Activated gamma-delta T cell treated with Interleukin-2 at 50 U/mL for 16 hours (primary cell): ENCODE measurements at places on chromosomes 1 and 21.

DNA sequence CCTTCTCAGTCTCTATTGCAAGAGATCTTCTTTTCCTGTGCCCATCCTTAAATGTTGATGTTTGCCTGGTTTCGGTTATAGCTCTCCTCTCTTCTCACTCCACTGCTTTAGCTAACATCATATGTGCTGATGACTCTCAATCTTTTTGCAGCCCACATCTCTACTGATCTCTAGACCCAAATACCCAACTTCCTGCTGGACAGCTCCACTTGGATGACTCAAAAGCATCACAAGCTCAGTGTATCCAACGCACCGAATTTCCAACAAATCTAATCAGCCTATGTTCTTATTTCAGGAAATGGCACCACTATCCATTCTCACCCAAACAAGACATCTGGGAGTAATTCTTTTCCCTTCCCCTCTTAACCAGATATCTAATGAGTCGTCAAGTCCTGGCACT is 79.1 kb upstream of the ARTN start:
- DNase-seq = no peak

GRCh38 chr1:209406168-209406567 is 177.3 kb upstream of the CAMK1G start:
- no peak for DNase-seq

DNA sequence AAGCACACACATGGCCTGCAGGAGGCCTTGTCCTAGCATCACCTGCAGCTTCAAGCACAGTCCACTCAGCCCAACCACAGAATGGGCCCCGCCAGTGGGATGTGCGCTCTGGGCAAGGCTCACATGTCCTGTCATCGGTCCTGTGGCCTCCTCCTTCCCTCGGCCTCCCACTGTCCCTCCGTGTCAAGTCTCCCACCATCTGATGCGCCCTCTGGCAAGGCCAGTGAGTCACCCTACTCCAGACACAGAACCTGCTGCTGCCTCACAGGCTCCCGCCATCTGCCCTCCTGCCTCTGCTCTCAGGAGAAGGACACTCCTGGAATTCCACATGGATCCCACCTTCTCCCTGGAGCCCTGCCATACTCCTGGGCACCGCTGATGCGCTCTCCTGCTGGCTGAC is 14.2 kb downstream of the KCNAB2 start:
- no peak for DNase-seq

- no peak for DNase-seq
These were observed 23.1 kb downstream of the USP24 start for GRCh38 chr1:55192093-55192492.

DNA sequence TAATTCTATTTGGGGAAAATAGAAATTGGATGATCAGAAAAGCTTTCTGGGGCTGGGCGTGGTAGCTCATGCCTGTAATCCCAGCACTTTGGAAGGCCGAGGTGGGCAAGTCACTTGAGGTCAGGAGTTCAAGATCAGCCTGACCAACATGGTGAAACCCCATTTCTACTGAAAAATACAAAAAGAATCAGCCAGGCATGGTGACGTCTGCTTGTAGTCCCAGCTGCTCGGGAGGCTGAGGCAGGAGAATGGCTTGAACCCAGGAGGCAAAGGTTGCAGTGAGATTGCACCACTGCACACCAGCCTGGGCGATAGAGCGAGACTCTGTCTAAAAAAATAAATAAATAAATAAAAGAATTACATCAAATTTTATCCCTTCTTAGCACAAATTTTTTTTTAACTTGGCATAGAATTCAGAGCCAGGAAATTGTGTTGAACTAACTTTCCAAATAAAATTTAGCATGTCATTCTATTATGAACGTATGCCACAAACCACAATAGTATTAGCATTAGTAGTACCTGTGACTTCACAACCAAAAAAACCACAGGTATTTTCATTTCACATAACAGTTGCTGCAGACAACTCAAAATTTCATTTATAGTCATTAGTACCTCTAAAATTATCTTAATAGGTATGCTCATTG is 4.5 kb upstream of the ANKRD13C start:
- no peak for DNase-seq

DNA sequence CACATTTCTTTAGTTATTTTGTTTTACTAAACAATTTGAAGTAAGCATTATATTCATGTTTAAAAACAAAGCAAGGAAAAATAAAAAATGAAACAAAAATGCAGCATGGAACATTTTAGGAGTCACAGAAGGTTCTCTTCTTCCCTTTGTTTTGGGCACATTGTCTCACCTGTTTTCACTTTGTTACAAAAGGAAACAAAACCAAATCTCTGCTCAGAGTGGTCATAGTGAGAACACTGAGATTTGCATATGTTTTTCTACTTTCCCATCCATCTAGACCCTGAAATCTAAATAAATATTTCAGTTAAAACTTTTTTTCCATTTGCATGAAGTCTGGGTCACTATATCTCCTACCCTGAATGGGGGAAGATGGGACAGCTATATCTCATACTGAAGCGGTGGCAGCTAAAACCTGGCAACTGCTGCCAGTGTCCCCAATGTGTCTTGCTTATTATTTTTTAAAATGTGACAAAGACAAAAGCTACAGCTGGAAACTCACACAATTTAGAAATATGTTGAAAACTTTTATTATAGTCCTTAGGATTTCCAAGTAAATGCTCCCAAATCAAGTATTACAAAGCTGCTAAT is 3.5 kb downstream of the EXOC8 start:
- DNase-seq = no peak
